ENCODE measurements at places on chromosomes 7 and 10.

- DNase-seq, result no peak
These were observed 15.5 kb upstream of the JAZF1 start for GRCh38 chr7:28195910-28196620.

DNA sequence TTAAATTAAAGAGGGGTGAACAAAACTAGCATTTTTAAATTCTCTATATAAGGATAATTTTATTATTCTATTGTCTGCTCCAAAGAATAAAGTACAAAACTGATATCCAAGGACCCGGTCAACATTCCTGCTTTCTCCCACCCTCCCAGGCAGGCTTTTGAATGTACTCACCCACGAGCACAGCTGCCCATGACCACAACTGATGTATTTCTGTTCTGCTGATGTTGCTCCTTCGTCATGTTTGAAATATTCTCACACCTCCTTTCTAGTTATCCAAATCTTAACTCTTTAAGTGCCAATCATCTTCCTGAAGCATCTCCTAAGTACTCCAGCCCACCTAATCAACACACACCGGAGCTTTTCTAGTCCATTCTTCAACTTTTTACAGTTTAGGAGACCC lies 46.7 kb downstream of the CALD1 start:
- DNase-seq, result no peak

- peak; percentile 94 for DNase-seq
These were observed 166.0 kb downstream of the FANK1 start for GRCh38 chr10:126062131-126063032.

GRCh38 chr10:128373831-128374230 lies 247.6 kb upstream of the MKI67 start:
- DNase-seq, result no peak

DNA sequence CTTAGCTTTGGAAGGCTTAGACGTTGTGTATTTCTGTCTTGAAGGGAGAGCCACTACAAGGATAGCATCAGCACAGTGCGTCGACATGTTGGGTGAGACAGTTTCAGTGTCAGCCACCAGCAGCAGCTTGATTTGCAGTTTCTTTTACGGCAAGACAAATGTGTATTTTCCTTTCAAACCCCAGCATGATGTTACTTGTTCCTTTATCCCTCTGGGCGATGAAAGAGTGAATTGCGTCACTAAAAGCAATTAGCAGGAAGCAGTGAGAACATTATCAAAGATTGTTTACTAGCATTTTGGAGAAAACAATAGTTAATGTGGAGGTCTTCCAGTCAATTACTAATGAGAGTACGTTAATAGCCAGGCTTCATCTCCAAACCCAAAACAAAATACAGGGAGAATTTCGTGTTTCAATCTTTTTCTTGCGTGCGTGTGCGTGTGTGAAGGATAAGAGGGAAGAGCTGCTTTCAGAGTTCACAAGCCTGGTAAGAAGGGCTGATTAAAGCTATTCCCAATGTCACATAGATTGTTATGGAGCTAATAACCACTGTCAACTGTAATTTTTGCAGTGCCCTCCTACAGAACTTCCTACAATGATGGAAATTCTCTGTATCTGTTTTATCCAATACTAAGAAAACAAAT lies 157.1 kb upstream of the AOAH start:
- DNase-seq, result no peak

GRCh38 chr10:84334811-84335210 lies 6.4 kb downstream of the CCSER2 start:
- DNase-seq, result no peak

DNA sequence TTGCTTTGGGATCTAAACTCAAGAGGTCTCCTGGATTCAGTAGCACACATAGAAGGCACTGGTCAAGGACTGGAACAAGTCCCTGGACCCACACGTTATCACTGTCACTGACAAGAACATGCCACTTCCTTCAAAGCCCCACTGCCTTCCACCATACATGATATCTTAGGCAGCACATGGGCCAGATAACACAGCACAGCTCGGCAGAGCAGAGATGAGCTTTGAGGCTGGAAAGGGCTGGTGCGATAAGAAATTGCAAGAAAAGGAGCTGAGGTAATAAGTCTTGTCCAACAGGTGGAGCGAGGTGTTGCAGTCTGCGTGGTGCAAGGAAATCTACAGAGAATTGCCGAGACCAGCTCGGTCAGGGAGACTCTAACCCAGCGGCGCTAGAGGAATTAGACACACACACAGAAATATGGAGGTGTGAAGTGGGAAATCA lies 139.8 kb upstream of the CDK13 start:
- no peak for DNase-seq

GRCh38 chr7:142452791-142453190 lies 194.9 kb upstream of the PRSS58 start:
- DNase-seq, result no peak

GRCh38 chr10:116672891-116673290 lies 52.1 kb downstream of the PNLIPRP2 start:
- no peak for DNase-seq

DNA sequence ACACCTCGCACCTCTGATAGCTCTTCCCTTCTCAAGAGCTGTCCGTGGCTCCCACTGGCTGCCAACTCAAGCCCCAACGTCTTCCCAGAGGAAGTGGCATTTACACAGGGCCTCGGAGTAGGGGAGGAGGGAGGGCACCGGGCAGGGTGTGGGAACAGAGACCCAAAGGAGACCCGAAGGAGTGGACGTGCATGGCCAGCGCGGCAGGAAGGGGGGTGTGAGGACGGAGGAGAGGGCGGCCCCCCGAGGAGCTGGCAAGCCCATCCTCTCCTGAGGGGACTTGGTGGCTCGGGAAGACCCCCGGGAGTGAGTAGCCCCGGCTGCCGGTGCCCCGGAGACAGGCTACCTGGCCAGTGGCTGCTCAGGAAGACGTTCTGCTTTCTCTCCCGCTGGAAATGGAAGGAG lies 85.9 kb downstream of the FOXL3 start:
- DNase-seq, result no peak

- no peak for DNase-seq
These were observed 148.1 kb upstream of the RSU1 start for GRCh38 chr10:16965344-16965616.

DNA sequence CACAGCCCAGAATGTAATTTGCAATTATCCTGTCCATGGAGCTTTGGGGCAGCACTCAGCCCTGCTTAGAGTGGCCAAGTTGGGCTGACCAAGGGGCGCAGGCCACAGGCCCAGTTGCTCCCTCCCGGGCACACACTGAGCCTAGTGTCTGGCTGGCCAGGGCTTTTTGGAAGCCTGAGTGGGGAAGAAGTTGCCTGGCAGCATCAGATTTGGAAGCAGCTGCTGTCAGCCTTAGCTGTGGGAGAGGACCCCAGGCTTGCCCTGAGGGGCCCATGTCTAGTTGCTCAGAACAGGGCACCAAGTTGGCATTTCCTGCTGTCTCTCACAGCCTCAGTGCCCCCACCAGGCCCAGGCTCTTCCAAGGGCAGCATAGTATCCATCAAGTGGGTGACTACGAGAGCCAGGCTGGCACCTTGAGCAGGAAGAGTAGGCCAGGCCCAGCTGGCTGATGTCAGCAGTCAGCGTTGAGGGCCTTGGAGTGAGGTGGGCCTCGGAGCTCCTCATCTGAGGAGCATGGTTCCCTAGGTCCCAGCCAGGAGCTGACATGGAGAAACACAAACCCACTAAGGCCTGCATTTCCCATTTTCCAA lies 14.4 kb downstream of the ANTXRL start:
- DNase-seq, result no peak

DNA sequence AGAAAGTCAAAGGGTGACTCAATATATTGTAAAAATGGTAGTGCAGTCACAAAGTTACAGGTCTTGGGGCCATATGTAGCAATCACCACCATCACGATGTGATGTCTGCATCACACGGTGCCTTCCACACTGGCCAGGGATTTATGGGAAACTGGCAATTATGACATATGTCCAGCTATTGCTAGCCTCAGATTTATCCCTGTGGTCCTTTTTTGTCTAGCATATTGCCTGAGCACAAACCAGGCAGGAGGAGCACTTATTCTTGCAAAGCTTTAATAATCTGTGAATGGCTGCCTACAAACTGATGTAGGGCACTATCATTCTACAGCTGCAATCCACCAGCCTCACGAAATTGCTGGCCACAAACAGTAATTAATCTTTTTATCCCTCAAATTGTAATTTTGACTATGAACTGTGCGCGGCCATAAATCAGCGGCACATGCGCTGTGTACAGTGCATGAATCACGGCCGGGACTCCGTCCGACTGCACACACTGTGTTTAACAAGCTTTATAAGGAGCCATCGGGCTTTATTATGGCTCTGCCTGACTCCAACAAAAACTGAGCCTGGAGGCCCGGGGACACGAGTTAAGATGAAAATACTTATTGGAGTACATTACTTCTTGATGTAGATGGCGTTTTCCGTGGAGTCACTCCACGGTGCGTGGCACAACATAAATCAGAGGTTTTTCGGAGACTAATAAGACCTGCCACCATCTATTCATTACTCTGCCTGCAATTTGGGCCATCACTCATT lies 115.2 kb downstream of the EBF3 start:
- no peak for DNase-seq

- no peak for DNase-seq
These were observed 105.7 kb upstream of the PPIF start for GRCh38 chr10:79241629-79241989.

- peak; percentile 33 for DNase-seq
These were observed 88.2 kb downstream of the ELFN1 start for GRCh38 chr7:1758028-1758858.

DNA sequence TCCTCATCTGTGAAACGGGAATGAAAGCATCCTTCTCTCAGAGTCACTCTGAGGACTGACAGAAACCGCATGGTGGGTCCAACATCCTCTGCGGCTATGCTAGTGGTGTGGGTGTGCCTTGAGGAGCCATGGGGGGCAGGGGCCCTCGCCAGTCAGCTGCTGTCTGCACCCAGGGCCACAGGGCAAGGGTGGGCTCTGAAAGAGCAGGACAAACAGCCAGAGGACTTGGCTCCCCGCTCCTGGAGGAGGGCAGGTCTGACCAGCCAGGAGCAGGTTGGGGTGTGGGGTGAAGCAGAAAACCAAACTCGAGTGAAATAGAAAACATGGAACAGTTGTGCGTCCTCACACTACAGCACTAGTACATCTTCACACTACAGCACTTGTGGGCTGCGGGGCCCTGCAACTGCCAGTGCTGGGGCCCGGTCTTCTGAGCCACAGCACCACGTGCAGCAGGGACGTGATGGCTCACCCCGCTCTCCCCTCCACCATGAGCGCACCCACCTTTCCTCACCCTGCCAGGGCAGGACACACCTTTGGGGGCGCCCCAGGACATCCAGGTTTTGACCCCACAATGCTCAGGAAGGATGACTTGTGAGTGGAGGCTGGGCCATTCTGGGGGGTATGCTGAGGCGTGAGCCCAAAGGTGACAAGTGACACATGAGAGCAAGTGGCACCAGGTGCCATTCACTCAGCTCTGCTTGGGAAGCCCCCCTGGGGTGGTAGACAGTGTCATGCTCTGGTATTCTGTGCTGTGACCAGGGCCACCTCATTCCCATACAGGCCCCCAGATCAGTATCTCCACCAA lies 96.1 kb upstream of the RET start:
- no peak for DNase-seq

- no peak for DNase-seq
These were observed 28.6 kb upstream of the ST7 start for GRCh38 chr7:116924741-116925140.

DNA sequence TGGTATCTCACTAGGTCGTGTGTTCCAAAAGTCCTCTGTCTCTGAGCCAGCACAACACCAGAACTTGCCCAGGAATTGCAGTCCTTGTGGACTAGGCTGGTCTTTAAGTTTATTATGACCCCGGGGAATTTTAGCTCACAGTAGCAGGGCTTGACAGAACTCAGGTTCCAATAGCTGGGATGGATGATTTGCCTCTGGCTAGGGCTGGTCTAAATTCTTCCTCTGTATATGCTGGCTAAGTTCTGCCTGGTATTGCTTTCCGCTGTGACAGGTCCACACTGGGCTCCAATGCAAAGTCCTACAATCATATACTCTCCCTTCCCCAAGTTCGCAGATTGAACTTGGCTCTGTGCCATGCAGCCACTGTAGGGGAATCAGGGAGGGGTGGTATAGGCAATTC lies 52.5 kb downstream of the FAS start:
- DNase-seq, result no peak

- DNase-seq, result peak; percentile 66
These were observed 87.3 kb upstream of the TES start for GRCh38 chr7:116122972-116123595.

- DNase-seq, result peak; percentile 30
These were observed 505 bp downstream of the NUDCD3 start for GRCh38 chr7:44489955-44490350.

Measured in suppressor macrophage (primary cell).